GM23248 (cell line): ENCODE measurements at places on chromosomes 11 and 22. TPM values are rescaled to one million over a fixed set of nuclear protein-coding genes. Genes with fewer than 3 reads are reported as not detected.

GRCh38 chr22:50503475-50504145 is 3.9 kb downstream of the LMF2 start:
- no peak for DNase-seq

DNA sequence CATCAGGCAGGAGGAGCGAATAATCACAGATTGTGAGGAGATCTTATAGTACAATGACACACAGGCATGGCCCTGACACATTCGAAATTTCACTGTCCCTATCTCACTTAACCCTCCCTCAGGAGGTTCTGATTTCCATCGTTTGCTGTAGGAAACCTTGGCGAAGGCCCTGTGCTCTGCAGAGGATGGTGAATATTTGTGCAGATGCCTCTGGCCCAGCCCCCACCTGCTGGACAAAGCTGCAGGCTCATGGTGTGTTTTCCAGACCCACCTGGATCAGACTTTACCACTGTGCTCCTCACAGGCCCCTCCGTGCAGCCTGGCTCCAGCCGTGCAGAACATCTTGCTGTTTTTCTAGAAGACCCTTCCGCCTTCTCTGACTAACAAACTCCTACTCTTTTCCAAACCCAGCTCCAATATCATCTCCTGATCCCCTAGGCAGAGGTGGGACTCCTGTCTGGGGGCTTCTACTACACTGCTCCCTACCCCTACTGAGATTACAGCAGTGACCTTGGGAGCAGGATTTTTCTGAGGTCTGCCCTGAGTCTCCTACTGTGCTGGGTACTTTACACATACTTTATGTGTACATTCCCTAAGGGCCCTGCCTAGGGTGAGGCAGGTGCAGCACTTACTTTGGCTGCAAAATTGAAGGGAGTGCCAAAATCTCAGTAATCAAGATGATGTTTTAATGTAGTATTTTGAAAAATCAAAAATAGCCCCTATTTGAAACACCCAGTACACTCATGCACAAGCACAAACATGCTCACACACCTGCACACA is 412.7 kb downstream of the SOX6 start:
- no peak for DNase-seq

GRCh38 chr11:116225784-116226585 is 546.8 kb downstream of the BUD13 start:
- peak; percentile 8 for DNase-seq

DNA sequence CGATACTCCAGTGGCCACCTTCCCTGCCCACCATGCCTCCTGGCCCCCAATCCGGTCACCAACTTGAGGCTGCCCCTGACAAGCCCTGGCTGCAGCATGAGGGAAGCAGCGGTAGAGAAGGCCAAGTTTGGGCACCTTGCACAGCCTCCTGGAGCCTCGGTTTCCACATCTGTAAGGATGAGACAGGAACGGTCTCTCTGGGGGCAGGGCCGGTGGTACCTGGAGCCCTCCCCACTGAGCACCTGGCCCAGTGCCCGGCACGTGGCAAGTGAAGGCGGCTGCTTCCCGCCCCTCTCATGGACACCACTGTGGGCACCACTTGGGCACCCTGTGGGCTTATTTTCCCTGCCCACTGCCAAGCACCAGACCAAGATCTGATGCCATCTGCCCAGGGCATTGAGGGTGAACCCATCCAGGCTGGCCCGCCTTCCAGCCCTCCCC is 77.8 kb downstream of the CDKN1C start:
- DNase-seq: no peak

DNA sequence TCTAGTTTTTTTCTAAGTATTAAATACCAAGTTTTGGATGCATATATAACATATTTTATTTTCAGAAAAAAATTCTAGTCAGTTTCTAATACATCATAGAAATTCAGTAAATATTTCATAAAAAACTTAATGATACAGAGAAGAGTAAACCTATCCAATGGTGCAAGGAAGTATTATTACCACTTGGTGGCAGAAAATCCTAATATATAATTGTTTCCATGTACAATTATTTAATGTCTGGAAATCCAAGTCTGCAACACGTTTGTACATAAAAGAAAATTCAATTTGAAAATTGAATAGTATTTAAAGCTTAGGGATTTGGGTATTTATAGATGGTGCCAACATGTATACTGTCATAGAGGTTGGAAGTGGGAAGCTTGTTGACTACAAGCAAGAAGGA is 127.0 kb downstream of the TRPC6 start:
- DNase-seq: peak; percentile 67

MS4A6A gene
- not detected in 2 replicates for total RNA-seq

CCDC15 gene
- total RNA-seq: 0.97 and 1.3 TPM in 2 replicates

SLC22A8 gene
- total RNA-seq: not detected in 2 replicates

MGAT3 gene
- not detected in 2 replicates for total RNA-seq

GRCh38 chr22:49303061-49303735 is 524.5 kb downstream of the BRD1 start:
- DNase-seq: no peak

GRCh38 chr22:38180841-38181452 is 683 bp downstream of the PLA2G6 start:
- peak; percentile 33 for DNase-seq

- no peak for DNase-seq
These were observed 108.2 kb upstream of the CCDC90B start for GRCh38 chr11:83394331-83394730.

LMNTD2 gene
- total RNA-seq: 0.22 and 2.3 TPM in 2 replicates

CEND1 gene
- total RNA-seq: 2.1 and 2.8 TPM in 2 replicates

- no peak for DNase-seq
These were observed 39.0 kb downstream of the GRAMD1B start for GRCh38 chr11:123469089-123469488.

GRCh38 chr22:29713156-29713727 is 6.6 kb upstream of the CABP7 start:
- DNase-seq: no peak

DNA sequence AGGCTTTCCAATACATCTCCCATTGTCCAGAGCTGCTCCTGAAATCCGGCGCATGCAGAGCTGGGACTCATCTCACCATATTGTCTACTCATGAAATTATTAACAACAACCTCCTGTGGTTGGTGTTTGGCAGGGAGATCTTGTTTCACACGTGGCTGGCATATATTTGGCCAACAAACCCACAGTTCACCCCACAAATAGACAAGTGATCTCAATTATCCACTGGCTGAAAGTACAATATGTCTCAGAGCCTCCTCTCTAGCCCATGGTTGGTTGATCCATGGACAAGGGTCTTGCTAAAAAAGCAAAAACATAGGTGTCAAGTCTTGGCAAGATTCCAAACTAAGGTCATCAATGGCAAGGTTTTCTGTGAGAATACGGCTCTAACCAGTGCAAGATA is 386.9 kb downstream of the ETS1 start:
- DNase-seq: no peak

DNA sequence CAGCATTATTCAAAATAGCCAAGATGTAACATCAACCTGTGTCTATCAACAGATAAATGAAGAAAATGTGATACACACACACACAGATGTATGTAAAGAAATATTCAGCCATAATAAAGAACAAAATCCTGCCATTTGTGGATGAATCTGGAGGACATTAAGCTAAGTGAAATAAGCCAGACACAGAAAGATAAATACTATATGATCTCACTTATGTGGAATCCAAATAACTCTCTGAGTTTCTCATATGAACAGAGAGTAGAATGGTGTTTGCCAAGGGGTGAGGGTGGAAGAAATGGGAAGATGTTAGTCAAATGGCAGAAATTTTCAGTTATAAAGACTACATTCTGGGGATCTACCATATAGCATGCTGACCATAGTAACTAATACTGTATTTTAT is 224.2 kb downstream of the GUCY1A2 start:
- DNase-seq: peak; percentile 8

DNA sequence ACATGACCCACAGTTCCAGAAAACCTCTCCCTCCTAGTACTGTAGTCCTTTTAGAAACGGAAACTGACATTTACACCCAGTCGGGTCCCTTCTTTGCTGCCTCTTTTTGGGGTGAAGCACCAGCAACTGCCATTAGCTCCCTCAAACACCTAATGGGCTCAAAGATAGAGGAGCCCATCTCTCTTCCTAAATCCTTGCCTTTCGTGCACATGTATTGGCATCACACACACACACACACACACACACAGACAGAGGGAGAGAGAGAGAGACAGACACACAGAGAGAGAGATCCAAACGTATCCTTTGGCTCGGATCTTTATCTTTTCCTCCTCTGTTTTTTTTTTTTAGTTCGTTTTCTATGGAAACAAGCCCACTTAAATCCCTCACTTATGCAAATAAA is 716 bp downstream of the GRM5 start:
- DNase-seq: no peak

- DNase-seq: no peak
These were observed 37.5 kb upstream of the RAB1B start for GRCh38 chr11:66230978-66231377.

DNA sequence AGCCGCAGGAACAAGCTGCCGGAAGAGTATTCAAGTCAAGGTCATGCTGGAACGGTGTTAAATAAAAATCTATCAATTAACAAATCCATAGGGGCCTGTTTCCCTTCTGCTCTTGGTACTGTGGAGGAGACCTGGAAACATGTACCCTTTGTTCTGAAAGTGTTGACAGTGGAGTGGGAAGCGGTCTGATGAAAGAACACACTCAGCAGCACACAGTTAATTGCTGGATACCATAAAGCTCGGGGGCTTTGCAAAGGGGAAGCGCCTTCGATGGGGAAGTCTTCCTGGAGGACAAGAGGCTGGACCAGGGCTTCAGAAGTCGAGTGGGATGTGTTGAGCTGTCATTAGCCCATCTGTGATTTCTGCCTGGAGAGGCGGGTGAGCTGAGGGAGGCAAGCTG is 112.5 kb upstream of the CLPB start:
- no peak for DNase-seq

ANO3 gene
- total RNA-seq: 0.13 and 0.32 TPM in 2 replicates

KREMEN1 gene
- 2.7 and 4.4 TPM in 2 replicates for total RNA-seq

DNA sequence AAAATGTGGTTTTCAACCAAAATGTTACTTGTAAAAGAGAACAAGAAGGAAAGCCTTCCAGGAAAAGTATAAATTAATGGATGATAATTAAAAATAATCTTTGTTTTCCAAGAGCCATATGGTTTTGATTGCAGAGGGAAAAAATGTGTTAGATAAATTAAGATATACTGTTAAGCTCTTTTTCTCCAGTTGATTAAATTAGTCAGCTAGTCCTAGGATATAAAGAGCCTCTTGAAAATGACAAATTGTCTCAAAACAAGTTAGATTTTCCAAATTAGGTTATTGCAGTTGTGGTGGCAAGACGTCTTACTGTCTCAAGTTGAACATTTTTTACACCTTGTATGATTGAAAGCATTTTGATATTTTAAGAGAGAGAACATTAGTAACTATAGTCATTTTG is 110.9 kb downstream of the DYNC2H1 start:
- no peak for DNase-seq

- DNase-seq: no peak
These were observed 49.0 kb upstream of the GCAT start for GRCh38 chr22:37758694-37759093.

- no peak for DNase-seq
These were observed 27.1 kb downstream of the RNF121 start for GRCh38 chr11:71955898-71956456.

RAC2 gene
- total RNA-seq: 32.8 and 35.1 TPM in 2 replicates

SMTNL1 gene
- not detected in 2 replicates for total RNA-seq

DNA sequence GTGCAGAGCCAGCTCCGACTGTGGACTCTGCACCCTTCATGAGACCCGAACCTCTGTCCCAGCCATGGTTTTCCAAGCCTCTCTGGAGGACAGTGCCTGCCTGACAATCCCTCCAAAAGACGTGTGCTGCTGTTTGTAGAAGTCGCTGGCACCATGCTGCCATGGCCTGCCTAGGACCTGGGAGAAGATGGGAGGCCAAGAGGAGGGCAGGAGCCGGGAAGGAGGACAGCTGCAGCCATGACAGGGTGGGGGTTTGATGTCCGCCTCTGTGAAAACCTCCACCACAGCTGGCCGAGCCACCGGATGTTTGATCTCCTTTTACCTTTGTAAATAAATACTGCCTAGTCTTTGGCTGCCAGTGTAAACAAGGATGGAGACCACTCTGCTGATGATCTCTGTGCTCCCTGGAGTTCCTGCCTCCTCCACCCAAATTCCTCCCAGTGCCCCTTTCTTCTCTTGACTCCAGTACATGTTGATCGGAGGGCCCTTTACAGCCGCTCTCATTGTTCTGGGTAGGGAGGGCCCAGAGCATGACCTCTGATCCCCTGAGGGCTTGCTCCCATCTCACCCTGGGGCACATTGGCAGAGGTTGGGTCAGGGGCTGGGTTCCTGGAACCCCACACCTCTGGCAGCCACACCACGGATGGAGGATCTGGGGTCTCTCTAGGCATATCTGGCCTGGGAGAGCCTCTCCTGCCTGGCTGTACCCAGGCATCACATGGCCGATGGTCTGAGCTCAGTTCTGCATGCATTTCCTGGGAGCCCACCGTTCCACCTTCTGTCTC is 66.9 kb downstream of the BCR start:
- no peak for DNase-seq

TSPAN32 gene
- total RNA-seq: not detected in 2 replicates

CLDN5 gene
- not detected in 2 replicates for total RNA-seq

DNA sequence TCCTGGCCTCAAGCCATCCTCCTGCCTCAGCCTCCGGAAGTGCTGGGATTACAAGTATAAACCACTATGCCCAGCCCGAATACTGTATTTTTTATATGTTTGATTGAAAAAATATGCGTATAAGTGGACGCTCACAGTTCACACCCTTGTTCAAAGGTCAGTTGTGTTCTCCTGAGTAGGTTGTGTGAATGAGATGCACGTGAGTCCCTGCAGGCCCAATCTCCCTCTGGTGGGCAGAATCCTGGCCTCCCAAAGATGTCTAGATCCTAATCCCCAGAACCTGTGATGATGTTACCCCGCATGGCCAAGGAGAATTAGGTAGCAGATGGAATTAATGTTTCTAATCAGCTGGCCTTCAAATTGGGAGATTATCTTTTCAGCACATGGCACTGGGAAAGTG is 41.9 kb downstream of the CTTN start:
- DNase-seq: no peak

DNA sequence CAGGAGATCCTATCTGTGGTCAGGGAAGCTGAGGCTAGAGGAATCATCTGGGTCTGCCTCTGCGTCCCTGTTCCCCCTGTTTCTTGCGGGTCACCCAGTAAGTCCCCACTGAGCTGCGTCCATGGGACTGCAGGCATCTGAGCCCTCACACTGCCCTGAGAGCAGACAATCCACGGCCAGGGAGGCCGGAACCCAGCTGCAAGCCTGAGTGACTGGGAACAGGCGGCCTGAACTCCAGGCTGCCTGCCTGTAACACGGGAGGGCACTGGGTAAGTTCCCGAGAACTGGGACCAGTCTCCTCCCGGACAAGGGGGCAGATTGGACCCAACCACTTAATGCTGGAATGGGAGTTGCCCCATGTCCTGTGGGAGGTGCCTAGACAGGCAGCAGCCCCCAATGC is 727.4 kb downstream of the BRD1 start:
- no peak for DNase-seq

GRCh38 chr22:33707581-33707980 is 212.7 kb downstream of the LARGE1 start:
- DNase-seq: no peak

ZFPL1 gene
- 55.2 and 66.8 TPM in 2 replicates for total RNA-seq

- DNase-seq: peak; percentile 51
These were observed 53.7 kb downstream of the GALNT18 start for GRCh38 chr11:11567936-11568650.

FAM111B gene
- total RNA-seq: 2.1 and 4.5 TPM in 2 replicates
